Stimulated activated CD8-positive, alpha-beta memory T cell treated with anti-CD3 and anti-CD28 coated beads, Interleukin-15, amount 100 ng/mL, for 24 hours (primary cell): ENCODE measurements at places on chromosomes 7 and 10.

GRCh38 chr10:7480742-7481367 is 70.0 kb upstream of the SFMBT2 start:
- no peak for DNase-seq

DNA sequence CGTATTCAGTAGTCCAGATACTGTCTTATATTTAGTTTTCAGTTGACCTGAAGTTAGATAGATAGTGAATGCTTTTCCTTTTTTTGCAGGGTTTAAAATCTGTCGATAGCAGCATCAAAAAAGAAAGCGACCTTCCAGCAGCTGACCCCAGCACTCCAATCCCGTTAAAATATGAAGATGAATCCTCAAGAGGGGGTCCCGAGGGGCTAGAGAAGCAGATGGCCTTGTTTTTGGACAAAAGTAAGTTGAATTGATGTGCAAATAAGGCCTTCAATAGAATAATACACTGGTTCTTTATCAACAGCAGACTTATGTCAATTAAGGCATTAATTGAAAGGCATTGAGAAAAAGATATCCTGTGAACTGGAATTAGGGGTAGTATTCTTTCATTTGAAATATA is 18.7 kb downstream of the EDRF1 start:
- no peak for DNase-seq

DNA sequence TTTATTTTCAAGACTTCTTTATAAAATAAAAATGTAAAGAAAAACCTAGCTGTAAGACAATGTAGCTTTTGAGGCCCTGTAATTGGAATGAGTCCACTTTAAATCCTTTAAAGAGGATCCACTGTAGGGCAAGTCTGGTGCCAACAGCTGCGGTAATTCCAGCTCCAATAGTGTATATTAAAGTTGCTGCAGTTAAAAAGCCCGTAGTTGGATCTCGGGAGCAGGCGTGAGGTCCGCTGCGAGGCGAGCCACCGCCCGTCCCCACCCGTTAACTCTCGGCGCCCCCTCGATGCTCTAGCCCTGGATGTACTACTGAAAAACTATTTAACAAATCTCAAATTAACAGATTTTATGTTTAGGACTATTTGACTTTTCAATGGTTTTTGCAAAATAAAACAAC is 414.7 kb upstream of the SEMA3C start:
- DNase-seq: no peak

GRCh38 chr10:3000048-3000447 is 67.3 kb upstream of the PFKP start:
- no peak for DNase-seq

DNA sequence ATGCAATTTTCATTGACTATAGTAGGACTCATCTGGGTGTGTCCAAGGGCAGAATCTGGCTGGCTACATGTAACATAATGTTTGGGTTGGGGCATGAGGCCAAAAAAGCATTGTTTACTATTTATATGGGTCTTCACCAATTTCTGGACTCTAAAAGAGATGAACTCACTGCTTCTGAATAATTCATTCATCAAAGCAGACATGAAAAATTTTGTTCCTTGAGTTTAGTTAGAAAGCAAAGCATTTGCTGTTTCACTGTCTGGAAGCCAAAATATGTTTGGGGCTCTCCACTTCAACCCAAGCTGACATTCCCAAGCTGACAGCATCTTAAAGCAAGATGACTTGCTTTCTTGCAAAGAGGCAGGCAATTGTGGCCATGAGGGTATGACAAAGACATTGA is 670.6 kb downstream of the SUGCT start:
- no peak for DNase-seq

DNA sequence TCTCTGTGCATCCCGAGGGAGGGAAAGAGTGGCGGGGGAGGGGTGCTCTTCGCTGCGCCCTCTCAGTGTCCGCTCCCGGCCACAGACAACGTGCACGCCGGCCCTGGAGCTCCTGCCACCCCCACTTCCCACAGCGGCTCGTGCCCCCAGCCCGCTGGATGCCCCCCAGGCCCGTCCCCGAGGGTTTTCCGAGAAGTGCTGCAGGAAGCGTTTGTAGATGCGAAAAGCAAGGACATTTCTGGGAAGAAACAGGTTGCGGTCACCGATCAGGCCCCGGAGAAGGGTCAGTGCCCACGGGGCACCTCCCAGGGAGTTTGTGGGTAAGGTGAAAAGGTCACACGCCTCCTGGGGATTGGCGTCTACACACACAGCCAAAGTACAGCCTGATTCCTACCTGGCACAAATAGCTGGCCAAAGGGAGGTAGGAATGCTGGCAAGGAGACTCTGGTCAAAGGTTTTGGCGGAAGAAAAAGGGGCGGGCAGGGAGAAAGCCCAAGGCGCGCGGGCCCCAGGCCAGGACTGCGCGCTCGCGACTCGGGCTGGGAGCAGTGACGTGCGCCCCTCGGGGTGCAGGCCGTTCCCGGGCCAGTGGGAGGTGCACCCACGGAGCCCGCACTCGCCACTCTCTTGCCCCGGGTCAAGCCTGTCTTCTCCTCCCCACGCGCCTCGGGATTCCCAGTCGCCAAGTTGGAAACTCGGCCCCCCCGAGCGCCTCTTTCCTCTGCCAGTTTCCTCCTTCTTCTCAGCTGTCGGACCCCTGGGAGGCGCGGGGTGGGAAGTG is 1.5 kb upstream of the NRP1 start:
- DNase-seq: no peak

GRCh38 chr7:130988443-130988842 is 254.4 kb upstream of the KLF14 start:
- DNase-seq: no peak

GRCh38 chr10:121525251-121526134 is 72.8 kb downstream of the FGFR2 start:
- no peak for DNase-seq

DNA sequence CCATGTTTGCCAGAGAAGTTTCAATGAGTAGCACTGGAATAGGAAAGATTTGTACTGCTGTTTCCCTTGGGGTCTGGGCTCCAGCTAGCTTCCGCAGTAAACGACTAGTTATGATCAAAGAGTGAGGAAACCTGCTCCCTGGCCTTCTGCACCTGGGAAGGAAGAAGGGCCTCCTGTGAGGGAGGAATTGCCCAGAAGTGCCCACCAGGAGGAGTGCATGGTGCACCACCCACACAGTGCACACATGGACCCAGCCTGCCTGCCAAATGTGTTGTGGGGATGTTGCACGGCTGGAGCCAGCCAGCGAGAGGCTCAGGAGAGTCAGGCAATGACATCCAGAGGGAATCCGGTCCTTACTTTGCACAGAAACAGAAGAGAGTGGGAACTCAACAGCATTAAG is 27.0 kb upstream of the FAM107B start:
- no peak for DNase-seq

DNA sequence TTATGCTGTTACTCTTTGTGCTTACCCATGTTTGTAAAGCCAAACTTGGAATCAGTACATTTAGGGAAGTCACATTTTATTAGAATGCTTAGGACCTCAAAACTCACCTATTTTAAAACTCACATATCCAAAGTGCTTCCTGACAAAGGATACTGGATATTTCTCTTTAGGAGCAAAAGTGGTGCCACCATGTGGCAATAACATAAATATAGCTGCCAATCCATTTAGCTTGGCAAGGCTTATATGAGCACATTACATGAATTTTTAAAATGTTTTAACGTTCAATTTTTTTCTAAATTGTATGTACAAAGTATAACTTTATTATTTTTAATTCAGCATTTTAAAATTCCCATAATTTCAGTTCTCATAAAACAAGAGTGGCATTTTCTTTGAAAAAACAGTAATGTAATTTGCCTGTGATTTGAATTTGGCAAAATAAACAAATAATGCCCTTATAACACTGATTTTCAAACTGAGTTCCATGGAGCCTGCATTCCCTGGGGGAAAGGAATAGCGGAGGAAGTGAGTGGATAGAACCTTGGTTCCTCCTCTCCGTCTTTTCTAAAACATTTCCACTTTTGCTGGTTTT is 75.4 kb downstream of the HDAC9 start:
- DNase-seq: no peak

GRCh38 chr10:15478950-15479349 is 107.9 kb upstream of the FAM171A1 start:
- no peak for DNase-seq

DNA sequence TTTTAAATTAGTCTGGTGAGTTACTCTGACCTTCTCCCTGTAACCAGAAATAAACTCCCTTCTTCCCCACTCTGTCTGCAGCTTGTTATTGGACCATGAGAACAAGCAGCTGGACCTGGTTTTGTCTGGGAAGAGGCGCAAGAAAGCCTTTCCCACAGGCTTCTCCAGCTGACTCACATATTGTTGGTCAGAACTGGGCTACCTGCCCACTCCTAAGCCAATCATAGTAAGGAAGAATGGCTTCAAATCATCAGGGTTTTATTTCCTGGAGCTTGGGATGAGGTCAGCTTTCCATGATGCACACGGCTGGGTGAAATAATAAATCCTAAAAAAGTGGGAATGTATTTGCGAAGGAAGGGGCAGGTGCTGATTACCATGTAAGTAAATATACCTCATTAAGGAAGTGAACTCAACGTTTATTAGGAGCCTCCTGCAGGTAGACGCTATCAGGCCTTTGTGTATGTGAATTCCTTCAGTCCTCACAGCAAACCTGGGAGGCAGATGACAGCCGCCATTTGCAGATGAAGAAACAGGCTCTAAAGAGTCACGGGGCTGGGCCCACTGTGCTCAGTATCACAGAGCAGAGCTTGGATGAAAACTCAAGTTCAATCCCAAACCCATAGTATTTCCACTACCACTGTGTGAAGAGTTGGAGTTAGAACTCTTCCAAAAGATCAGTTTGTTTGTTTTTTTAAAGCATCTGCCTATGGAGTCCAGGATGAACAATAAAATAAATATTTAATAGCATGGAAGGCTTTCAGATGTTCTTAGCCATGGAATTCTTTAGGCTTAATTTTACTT is 32.8 kb downstream of the IL15RA start:
- no peak for DNase-seq

- no peak for DNase-seq
Observed at GRCh38 chr7:115881476-115881875, 149.1 kb downstream of the TFEC start.

DNA sequence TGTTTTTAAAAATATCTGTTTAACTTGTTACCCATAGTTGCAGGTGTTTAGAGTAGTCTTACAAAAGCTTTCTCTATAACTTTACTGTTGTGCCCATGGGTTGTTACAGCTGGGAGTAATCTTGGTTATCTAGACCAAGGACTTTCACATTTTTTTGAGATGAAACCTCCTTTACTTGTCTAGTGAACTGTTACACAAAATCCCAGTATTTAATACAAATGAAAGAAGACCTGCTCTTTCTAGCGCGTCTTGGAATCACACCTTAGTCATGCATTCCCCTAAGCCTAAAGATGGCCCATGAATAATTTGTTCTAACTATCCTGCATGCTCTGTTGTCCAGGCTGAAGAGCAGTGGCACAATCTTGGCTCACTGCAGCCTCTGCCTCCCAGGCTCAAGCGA is 38.0 kb downstream of the CSGALNACT2 start:
- DNase-seq: no peak

DNA sequence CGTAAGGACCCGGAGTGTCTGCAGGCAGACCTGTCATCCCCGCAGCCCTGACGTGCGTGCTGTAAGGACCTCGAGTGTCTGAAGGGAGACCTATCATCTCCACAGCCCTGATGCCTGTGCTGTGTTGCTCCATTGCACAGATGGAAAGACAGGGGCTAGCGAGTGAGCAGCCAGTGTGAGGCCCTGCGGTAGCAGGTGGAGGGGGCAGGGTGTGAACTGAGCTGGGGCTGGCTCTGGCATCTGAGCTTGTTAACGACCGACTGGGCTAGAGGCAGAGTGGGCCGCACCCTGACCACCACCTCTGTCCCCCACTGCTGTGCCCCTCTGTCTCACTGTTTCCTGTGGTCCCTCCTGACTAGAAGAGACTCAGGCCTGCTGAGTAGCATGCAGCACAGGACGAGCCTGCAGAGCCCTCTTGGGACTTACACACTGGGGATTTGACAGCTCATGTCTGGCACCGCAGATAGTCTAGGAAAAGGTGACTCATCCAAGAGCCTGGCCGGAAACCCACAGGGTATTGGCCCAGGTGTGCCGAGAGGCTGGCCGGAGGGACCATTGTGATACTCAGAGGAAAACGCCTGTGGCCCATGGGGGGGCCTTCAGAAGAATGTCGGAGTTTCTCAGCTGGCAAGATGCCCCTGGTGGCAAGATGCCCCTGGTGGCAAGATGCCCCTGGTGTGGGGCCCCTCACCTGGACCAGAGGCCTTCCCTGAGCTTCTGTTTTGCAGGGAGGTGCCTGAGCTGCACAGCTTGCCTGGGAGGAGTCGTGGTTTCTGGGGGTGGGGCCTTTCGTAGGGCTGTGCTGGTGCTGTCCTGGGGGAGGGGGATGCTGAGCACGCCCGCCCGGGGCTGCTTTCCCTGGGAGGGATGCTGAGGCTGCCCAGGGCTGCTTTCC is 34.3 kb downstream of the INPP5A start:
- DNase-seq: no peak

GRCh38 chr10:44426247-44427034 is 41.5 kb upstream of the CXCL12 start:
- no peak for DNase-seq

DNA sequence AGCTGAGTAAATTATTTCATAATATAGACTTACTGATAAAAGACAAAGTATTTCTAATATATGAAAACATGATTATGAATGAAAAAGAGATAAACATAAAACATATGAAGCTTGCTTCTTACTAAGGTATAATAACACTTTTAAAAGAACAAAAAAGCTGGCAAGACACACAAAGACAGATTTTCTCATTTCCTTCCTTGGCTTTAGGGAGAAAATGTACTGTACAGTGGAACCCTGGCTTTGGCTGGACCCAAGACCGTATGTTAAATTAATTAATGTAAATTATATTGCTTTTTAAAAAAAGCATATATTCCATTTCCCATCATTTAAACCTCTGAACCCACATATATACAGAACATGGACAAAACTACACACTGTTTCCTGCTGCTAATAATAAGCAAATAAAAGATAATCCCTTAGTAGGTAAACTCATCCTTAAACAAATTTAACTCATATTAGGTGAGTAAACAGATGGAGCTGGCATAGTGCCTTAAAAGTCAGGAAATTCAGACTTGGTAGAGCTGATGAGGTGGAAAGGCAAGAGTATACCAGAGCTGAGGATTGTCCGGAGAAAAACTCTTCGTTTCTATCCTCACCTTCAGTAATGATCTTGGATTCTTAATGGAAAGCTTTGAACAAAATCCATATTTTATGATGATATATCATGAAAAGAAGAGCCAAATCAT is 1016.4 kb upstream of the KCND2 start:
- DNase-seq: no peak

GRCh38 chr7:22269963-22270362 is 87.0 kb downstream of the RAPGEF5 start:
- no peak for DNase-seq

DNA sequence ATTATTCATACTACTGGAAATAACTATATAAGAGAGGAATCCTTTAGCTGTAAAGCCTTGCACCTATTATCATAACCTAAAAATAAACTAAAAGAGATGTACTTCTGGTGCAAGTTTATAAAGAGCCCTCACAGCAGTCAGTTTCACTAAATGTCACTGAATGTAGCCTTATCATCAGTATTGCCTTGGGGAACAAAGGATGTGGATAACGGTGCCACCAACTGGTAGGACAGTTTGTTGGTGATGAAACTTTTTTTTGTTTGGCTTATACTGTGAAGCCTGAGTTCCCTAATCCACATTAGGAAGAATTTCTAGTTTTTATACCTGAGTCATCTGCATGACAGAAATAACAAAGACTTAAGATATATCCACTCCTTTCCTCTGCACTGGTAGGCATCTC is 117.9 kb upstream of the COL1A2 start:
- DNase-seq: no peak

- DNase-seq: no peak
Observed at GRCh38 chr7:77310982-77311381, 105.2 kb downstream of the GSAP start.
